Daoy (cell line): ENCODE measurements at places on chromosomes 12 and 14. TPM values are rescaled to one million over a fixed set of nuclear protein-coding genes. Genes with fewer than 3 reads are reported as not detected.

GRCh38 chr14:68420350-68420749 lies 372.5 kb downstream of the ZFP36L1 start:
- DNase-seq, result no peak

DNA sequence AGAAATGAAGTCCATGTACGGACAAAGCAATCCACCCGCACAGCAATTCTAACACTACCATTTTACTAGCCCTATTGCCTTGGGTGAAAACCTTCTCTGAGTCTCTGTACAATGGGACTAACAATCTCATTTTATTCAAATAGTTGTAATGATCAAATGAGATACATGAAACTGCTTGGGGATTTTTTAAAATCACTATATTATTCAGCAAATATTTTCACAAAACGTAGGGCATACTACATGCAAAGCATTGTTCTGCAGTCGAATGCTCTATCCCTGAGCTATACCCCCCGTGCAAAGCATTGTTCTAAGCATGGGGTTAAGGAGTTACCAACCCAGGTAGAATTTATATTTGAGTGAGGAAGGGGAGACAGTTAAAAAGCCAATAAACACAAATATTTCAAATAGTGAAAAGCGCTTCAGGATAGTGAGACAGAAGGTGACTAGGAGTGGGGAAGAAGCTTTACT lies 554 bp upstream of the ATF7 start:
- no peak for DNase-seq

GRCh38 chr12:21800011-21800410 lies 25.5 kb upstream of the KCNJ8 start:
- no peak for DNase-seq

DNA sequence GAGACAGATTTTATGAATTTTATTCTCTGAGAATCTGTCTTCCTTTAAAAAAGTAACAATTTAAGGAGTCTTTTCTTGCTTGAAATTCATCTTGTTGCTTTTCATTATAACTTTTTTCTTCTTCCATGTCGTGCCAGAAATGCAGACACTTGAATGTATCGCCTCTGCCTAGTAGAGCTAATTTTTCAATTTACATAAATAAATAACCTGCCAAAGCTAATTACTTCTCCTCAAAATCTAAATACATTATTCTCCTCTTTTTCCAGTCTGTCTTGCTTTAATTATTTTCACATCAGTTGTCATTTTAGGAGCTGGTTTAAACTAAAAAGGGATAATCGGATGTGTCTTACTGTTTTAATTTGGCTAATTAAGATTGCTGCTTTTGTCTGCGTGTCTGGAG lies 711.1 kb upstream of the SEL1L start:
- DNase-seq, result no peak

The NPFF gene
- not detected in 2 replicates for total RNA-seq
